NCI-H1105 (cell line): ENCODE measurements at places on chromosomes 6 and 20.

DNA sequence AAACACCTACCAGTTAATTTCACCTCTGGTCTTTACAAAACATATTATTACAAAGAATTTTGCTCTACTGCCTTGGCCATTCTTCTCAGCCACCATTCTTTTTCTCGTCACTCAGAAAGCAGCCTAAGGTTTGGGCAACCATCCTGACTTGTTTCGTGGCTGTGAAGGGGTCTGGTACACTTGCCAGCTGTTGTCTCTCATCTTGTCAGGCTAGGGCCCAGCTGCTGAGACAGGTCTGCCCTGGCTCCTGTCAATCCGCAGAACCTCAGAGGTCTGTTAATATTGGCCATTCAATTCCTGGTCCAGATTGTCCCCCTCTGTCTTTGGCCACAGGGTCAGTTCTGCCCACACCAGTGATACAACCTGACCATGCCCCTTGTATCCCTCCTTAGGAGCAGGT, 197.7 kb downstream of the UBE3D start:
- DNase-seq: no peak

- no peak for DNase-seq
Measured at GRCh38 chr6:139112146-139112545, 22.7 kb upstream of the HECA start.

GRCh38 chr6:143823548-143823947, 19.6 kb upstream of the LTV1 start:
- no peak for DNase-seq

DNA sequence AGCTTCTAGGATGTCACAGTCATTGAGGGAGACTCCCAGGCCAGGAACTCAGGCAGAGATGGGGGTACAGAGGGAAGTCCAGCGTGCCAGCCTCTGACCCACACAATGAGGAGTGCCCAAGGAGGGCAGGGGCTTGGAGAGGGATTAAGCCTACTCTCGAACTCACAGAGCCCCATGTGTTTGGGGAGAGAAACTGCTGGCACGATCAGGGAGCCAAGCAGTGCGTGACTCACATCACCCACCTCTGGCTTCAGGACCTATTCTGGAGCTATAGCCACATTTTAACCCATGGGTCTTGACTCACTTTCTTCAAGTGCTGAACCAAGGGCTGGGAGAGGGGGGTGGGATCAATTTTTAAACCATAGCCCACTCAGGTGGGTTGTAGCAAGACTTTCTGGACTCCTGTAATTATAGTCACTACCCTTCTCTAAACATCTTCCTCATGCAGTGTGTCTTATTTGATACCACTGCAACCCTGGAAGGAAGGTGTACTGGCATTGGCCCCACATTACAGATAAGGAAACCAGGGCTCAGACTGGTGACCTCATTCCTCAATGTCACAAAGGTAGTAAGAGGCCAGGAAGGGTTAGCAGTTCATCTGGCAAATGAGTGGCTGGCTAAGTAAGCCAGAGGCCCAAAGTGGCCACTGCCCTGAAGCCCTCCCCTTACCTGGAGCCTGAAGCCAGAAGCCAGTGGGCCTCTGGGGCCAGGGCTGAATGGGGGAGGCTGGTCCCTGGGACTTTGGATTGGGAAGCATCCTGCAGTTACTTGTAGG, 12.0 kb downstream of the FOXP4 start:
- no peak for DNase-seq

DNA sequence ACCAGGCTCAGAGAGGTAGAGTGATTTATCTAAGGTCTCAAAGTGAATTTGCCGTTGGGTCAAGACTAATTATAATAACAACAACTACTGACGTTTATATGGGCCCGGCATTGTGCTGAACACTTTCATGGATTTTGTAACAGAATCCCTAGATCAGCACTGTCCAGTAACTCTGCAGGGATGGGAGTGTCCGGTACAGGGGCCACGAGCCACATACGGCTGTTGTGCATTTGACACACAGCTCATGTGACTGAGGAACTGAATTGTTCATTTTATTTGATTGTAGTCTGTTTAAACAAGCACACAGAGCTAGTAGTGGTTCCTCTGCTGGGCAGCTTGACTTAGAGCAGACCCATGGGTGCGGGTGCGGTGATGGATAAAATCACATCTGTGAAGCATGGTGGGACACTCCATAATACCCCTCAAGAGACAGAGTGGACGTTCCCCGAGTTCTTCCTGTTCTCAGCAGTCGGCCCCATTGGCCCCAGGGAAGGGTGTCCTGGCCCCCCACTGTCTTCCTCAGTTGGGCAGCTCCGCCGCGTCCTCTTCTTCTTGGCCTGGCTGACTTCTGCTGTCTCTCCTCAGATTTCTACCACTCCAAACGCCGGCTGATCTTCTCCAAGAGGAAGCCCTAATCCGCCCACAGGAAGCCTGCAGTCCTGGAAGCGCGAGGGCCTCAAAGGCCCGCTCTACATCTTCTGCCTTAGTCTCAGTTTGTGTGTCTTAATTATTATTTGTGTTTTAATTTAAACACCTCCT, 6.8 kb downstream of the CDKN1A start:
- DNase-seq: no peak

- DNase-seq: no peak
Measured at GRCh38 chr6:3454273-3455010, 2.4 kb downstream of the SLC22A23 start.

GRCh38 chr6:8468552-8469356, 33.4 kb upstream of the SLC35B3 start:
- DNase-seq: no peak

DNA sequence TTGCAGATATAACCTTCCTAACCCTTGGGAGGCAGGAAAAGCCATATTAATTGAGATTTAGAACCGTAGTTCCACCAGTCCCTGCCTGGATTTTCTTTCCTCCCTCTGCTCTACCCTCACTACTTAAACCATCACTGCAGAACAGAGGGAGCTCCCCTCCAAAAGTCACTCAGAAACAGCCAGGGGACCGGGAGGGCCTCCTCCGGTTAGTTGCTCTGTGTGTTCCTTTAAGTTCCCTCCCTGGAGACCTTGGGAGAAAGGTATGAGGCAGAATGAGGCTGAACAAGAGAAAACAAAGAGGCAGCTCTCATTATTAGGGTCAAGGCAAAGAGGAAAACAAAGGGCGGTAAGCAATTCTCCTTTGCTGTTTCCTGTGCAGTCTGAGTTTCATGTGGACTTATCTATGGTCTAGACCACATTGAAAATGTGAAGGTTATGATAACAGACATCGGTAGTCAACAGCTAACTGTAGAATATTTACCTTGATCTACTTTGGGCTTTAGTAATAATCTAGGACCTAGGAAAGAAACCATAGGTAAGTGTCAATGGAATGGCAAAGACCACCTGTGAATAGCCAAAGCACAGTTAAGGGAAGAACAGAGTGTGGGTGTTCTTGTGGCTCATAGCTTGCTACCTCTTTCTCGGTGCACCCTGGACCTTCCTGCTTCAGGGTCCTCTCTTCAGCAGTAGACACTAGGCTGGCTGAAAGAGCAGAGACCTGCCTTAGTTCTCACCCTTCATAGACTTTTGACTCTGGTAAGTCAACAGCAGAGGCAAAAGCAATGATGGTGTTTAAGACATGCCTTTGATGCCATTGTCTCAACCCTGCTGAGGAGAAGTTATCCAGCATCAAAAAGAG, 250.9 kb upstream of the CITED2 start:
- no peak for DNase-seq

- no peak for DNase-seq
Measured at GRCh38 chr20:2163757-2164156, 62.1 kb downstream of the STK35 start.

DNA sequence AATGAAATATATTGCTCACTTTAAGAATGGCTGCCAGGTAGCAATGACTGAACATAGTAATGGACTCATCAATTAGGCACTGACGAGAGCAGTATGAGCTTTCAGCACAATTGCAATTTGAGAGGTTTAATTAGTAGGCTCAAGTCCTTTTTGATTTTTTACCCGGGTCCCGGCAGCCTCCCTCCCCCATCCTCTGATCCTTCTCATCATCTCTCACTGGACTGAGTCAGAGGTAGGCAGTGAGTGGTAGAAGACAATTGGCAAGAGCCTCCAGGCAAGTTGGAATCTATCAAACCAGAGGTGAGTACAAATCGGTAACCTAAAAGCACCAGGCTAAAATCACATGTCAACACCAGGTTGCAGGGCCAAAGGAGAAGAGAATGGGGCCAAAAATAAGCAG, 107.9 kb downstream of the DCDC2 start:
- no peak for DNase-seq

DNA sequence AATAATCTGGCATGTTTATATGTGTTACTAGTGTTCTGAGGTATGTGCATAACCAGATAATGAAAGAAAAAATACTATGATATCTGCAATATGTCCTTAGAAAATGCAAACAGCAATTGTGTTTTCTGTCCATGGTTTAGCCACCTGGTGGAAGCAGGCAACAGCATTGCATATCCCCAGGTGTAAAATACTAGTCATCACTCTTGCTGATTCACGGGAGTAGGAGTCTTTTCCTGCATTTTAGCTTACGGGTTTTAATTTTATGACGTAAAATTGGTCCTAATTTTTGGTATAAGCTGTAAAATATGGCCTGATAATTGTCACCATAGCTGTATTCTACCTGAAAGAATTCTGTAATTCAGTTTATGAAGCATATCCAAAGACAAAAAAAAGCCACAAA, 2.5 kb downstream of the RNF182 start:
- no peak for DNase-seq

DNA sequence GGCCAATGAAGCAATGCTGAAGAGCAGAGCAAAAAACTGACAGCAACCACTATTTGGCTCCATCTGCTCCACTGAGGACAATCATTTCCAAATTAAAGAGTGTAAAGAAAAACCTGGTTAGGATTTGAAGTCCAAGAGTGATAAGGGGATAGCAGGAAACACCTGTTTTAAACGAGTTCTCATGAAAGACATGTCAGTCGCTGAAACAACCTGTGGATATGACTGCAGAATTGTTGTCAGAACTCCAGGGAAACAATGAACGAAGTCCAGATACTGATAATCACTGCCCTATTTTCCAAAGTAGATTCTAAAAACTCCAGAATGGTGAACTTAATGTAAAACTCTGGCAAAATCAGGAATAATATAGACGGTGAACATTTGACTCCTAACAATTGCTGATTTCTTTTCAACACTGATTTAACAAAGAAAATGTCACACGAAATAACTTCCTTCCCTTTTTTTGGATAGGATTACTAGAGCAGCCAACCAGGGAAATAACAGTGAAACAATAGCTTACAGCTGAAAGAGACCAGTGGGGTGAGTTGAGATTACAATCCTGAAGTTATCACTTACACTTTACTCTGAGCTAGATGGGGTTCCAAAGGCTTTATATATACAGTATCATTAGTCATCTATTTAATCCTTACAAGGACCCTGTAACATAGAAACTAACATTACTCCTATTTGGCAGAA, 83.7 kb downstream of the ELOVL5 start:
- no peak for DNase-seq

- no peak for DNase-seq
Measured at GRCh38 chr6:99779631-99780555, 173.3 kb downstream of the PRDM13 start.

GRCh38 chr6:158722176-158722729, 72.4 kb downstream of the SYTL3 start:
- DNase-seq: no peak
